ENCODE measurements at places on chromosomes 13 and 19.

GRCh38 chr13:93899981-93900380, 579.5 kb downstream of the DCT start:
- DNase-seq: peak; percentile 45

DNA sequence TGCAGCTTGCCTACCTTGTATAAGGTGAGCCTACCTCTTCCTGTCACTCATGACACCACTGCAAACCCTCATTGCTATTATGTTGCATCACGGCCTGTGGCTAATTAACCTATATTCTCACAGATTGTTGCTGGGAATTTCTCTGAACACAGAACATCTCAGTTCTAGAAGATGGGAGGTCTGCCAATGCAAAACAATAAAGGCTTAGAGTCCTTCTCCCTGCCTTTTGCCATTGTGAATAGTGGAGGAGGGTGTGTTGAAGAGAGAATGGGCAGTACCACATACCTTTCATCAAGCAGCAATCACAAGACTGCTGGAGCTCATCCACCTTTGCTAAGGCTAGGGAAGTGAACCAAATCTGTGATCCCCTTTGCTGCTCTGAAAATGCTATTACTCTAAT, 34.4 kb downstream of the WDFY2 start:
- DNase-seq: no peak

- no peak for DNase-seq
Observed at GRCh38 chr19:2289714-2290435, 7.9 kb upstream of the PEAK3 start.

DNA sequence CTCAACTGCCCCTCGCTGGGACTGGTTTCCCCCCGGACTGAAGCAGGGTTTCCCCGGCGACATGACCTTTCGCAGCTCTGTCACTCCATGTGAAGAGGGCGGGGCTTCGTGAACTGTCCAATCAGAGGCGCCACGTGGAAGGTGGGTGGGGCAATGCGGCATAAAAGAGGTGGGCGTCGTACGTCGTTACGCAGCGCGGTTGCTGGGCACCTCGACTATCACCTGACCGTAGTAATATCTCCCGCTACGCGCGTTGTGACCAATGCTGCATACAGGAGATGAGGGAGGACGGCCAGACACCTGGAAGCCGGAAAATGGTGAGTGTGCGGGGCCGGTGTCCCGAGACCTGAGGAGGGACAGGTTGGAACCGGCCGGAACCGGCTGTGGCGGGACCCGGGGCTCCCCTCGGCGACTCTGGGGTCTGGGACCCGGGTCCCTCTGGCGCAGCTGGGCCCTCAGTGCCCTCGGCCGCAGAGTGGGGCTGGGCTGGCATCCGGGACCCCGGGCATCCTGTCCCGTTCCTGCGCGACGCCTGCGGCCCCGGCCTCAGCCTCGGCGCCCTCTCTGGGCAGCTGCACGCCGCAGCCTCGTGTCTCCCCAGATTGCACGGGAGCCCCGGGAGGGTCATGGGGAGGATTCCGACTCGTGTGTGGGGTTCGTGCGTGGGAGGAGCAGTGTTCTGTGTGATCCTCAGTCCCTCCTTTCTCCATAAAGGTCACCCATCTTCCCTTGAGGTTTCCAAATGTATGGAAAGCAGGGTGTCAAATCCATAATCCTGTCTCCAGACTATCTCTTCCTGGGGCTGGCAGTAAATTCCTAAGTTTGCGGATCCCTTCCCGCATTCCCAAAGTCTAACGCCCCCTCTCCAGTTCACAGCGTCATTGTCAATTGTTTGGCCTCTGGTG, 32.2 kb downstream of the ZNF136 start:
- peak; percentile 70 for DNase-seq

DNA sequence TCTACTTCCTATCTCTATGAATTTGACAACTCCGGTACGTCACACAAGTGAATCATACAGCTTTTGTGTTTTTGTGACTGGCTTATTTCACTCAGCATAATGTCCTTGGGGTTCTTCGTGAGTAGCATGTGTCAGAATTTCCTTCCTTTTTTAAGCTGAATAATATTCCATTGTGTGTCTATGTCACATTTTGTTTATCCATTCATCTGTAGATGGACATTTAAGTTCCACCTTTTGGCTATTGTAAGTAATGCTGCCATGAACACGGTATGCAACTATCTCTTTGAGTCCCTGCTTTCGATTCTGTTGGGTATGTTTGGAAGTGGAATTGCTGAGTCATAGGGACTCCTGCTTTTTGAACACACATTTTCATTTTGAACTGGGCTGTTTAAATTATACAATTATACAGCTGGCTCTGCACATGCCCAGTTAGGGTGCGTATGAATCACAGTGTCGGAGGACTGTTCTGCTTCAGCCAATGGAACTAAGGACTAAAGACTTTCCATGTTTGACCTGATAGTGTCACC, 43.0 kb upstream of the C13orf42 start:
- peak; percentile 33 for DNase-seq

GRCh38 chr19:30034321-30034720, 92.3 kb downstream of the URI1 start:
- DNase-seq: no peak

DNA sequence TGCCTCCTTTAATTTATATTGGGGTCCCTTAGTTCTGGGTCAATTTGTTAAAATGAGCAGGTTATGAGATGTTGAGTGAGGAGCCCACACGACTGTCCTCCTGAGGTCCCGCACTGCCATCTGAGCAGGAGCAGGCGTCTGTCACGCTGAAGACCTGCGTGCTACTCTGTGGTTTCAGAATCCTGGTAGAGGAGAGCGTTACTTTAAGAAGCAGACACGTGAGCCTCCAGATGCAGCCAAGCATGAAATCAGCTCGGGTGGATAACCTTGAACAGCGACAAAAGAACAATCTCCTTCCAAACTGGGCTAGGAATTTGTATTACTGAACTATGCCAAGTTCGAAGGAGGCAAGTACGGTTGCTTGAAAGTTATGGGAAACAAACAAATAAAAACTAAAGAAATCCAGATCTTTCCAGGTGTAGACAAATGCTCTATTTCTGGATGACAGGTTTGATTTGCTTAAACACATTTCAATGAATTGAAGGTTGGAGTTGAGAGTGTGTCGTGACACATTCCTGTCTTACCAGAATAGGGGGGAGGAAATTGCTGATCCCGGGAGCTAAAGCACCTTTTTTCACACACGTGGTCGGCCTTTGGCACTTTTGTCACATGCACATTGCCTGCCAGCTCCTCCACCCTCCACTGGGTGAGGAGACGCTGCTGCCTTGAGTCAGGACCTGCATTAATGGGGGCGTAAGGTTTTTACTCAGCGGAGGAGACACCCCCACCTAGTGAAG, 945.5 kb upstream of the SLC10A2 start:
- peak; percentile 7 for DNase-seq

DNA sequence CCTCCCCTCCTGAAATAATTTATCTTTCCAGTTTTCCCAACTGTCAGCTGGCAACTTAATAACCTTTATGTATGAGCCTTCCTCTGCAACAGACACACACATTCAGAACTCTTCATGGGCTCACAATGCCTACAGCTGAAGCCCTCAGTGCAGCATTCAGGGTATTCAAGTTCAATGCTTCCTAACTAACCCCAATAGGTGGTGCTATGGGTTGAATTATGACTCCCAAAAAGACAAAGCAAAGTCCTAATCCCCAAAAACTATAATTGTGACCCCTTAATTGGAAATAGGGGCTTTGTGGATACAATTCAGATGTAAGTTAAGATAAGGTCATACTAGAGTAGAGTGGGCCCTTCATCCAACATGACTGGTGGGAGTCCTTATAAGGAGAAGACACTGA, 202.2 kb downstream of the SUCLA2 start:
- DNase-seq: peak; percentile 26

Data from fibroblast of skin of right biceps (primary cell).